Forelimb muscle (tissue), 1 donor: ENCODE measurements at places on chromosomes 12 and 14.

DNA sequence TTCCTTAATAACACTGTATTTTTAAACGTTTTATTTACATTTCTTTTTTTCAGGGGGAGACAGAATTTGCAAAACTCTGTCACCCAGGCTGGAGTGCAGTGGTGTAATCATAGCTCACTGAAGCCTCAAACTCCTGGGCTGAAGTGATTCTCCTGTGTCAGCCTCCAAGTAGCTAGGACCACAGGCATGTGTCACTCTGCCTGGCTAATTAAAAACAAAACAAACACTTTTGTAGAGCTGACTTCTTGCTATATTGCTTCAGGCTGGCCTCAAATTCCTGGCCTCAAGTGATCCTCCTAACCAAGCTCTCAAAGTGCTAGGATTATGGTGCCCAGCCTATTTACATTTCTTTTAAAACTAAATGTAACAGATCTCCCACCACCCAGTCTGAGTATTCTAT is 12.7 kb downstream of the CPSF6 start:
- no peak for DNase-seq

DNA sequence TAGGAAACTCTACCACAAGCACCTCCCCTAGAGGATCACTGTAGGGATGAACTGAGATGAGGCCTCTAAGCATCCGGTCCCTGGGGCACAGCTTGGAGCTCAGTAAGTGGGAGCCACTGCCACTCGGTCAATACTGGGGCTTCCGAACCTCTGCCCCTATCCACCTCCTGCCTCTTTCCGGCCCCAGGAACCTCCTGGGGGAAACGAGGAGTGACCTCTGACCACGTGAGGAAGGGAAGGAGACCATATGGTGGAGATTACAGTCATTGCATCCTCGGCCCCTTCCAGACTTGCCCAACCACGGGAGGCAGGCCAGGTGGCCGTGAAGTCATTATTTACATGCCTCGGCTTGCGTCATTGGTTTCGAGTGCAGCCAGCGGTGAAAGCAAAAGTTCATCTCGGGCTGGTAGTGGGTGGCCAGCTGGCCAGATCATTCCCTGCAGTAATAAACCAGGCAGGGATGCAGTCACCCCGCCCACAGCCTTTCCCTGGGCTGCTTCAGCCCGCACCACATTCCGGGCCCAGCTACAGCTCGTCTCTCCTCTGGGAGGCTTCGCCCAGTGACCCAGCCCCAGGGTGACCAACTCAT is 65.4 kb downstream of the C14orf132 start:
- DNase-seq, result no peak

DNA sequence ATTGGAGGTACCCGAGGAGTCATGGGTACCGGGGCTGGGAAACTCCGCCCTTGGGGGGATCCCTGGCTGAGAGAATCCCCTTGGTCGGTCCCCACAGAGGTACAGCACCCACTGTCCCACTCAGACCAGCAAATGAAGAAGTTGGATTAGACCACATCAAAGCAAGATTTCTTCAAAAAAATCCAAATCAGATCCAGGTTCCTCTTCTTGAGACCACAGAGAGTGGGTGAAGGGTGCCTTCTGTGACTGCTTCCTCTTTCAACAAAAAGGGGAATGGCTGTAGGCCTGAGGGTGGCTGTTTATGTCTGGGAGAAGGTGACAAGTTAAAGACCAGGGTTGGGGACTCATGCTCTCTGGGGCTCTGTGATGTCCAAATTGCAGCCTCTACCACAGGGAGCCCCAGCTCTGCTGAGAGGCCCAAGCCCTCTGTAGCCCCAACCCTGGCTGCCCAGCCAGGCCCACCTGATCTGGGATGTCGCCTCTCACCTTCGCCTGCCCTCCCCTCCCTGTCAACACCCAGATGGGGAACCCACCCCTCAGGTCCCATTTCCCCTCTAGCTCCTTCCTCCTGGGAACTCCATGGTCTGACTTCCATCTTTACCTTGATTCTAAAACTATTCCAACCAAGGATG is 50.9 kb downstream of the ZFP36L1 start:
- DNase-seq, result no peak

DNA sequence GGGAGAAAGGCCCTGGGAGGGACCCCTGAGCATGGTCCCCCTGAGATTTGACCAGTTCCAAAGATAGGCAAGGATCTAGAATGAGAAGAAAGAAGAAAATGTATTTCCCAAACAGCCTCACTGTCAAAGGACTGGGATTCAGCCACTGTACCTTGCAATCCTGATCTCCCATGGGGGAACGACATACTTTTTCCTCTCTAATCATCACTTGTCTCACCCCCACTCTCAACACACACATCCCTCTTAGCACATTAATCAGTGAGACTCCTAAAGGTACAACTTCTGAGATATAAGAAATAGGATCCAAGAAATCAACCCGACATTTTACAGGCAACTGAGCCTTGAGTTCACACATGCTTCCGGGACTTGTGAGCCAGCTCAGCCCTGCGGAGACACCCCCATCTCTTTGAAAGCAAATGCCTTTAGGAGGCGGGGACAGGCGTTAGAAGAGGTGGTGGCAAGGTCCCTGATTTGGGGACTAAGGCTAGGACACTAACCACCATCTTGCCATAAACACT is 1.4 kb downstream of the MAP3K9 start:
- no peak for DNase-seq

GRCh38 chr12:20434996-20435395 is 66.7 kb downstream of the PDE3A start:
- DNase-seq, result no peak

DNA sequence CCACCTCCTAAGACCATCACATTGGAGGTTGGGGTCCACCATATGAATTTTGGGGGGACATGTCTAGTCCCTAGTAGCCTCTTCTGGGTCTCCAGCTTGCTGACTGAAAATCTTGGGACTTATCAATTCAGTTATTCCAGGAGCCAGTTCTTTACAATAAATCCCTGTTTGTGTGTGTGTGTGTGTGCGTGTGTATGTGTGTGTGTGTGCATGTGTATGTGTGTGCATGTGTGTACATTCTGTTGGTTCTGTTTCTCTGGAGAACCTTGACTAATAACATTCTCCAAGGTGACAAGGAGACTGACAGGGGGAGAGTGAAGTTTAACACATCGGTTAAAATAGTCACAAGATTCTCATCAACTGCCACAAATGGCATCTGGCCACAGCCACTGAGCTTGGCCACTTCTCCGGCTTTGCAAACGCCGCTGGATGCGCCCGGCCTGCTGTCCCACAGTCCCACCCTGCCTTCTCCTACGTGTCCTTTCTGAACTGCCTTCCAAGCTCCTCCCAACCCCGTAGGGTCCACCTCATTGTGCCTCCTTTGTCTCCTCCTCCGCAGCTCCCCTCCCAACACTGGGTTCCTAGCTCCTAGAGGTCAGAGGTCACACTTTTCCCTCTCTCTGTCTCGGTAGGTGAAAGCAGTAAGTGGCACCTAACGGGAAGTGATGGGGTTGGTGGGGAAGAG is 88.1 kb upstream of the DIO3 start:
- no peak for DNase-seq

DNA sequence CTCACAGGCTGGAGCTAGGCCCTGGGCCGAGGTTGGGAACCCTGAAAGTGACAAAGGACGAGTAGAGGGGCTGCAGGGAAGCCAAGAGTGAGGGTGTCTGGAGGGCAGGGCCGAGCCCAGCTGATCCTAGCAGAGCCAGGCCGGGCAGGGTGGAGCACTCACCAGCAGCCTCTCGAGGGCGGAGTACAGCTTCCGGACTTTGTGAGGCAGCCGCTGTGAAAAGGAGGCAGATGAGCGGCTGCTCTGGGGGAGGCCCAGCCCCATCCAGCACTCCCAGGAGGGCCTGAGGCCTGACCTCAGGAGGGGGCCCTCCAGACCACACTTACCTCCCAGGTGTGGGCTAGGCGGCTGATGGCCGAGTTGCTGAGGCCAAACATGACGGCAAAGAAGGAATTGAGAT is 14.7 kb upstream of the ENDOU start:
- DNase-seq, result no peak

DNA sequence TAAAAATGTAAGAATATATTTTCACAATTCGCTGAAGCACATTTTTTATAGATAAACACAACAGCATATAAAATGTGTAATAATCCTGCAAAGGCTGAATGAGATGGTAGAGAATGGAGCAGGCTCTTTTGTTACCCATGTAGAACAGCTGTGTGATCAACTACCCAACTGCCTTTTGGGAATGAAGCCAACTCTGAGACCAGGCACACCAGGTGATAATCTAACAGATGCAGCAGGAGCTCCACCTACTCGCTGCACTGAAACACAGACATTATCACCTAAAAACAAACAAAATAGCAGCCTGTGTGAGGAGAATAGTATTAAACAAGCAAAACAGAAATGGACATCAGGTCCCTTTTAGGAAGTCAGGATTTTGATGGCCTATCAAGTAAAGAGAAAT is 183.3 kb downstream of the CCDC59 start:
- no peak for DNase-seq

DNA sequence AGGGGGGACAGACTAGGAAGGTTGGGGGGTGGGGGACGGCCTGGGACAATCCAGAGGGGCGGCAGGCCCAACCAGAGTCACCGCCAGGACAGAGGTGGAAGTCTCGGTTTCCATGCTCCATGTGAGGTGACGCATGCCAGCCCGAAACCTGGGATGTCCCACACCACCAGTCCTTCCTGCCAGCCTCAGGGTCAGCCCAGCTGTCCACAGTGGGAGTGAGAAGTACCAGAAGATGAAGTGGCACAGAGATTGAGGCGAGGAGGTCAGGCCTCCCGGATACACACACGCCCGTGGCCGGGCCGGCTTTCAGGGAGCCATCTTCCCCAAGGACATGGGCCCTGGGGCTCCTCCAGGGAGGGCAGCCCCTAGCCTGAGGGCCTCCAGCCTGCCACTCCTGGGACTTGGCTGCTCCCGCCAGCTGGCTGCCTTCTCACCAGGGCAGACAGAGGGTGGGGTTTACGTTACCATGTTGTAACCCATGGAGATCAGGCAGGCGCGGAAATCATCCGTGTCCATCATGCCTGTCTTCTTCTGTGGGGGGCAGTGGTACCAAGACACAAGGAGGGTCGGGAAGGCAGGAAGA is 85.2 kb upstream of the ZFP36L1 start:
- DNase-seq, result no peak
